ENCODE measurements at places on chromosomes 5 and 9.

DNA sequence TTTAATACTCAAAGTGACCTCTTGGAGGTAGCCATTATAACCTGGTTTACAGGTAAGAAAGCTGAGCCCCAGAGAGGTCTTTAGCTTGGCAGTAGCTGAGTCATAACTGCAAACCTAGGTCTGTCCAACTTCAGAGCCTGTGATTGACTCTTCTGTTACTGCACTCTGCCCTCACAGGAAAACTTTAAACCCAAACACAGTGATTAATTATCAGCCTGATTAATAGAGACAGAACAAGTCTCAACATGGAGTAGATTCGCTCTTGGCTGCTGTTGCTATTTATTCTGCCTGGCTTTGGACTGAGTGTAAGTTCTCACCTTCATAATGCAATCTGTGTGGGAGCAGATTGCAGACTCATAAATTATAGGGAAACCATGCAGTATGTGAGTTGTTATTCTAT, 27.4 kb upstream of the TXN start:
- no peak for DNase-seq

- DNase-seq = no peak
Observed at GRCh38 chr5:33840927-33841547, 50.8 kb downstream of the ADAMTS12 start.

- DNase-seq = no peak
Observed at GRCh38 chr5:67181648-67182221, 14.9 kb downstream of the CD180 start.

DNA sequence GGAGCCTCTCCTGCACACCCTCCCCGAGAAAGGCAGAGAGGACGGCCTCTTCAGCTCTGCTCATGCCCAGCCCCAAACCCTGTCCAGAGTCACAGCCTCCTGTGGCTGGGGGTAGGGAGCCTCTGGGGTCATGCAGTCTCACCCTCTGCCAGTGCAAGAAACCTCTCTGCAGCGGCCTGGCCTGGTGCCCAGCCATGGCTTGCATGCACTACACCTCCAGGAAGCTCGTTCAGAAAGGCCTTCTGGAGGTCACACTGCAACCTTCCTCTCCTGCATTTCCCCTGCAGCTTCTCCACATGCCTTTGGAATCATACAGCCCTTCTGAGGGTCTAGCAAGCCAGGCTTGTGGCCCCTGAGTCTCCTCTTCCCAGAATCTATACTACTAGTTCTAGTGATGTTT, 17.9 kb downstream of the CSF1R start:
- no peak for DNase-seq

DNA sequence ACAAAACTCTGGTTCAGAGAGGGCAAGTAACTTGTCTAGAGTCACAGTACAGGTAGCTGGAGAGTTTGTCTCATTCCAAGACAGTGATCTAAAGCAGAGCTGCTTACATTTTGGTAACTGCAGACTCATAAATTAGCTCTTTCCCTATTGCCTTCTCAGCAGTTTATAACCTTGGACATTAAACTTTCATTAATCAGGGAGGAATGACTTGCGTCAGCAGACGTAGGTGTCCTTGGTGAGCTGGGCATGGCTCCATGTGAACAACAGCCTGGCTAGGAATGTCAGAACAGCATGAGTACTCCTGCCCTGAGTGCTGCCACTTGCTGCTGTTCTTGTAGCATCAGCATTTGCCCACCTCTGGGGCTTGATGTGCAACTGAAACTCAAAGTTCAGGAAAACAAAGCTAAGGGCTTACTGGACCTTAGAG, 2.2 kb upstream of the ALDOB start:
- no peak for DNase-seq

- DNase-seq = no peak
Observed at GRCh38 chr9:133551446-133551845, 16.9 kb downstream of the ADAMTSL2 start.

- DNase-seq = no peak
Observed at GRCh38 chr9:29640507-29640906, 2067.2 kb upstream of the C9orf72 start.

DNA sequence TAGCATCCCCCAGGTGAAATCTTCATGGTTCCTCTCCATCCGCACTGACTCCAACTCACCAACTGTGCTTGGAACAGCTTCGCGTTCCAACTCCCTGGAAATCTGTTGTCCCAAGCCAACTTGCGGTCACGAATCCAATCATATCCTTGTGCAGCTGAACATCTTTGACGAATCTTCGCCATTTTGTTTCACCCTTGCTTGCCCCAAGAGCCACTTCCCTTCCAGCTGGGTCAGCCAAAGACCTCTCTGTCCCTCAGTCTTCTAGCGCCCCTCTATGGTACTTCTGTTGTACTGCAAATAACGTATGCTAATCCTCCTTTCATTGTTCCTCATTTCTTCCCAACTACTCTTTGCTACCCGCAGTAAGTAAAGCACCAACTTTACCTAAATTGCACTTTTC, 61.0 kb upstream of the TARS1 start:
- DNase-seq = no peak

DNA sequence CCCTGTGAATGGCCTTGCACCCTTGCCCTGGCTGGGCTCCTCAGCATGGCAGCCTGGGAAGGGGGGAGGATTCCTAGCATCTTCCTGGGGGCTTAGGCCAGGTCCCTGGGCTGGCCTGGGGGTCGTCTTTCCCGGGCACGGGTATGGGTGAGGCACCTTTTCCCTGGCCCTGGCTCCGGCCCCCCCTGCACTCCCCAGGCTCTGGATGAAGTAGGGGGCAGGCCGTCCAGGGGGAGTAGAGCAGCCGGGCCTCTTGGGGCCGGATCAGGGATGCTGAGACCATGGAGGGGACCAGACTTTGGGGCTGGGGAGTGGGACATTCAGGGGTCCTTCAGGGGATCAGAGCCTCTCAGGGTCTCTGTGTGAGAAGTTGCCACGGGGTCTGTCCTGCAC, 6.6 kb downstream of the RXRA start:
- DNase-seq = no peak

DNA sequence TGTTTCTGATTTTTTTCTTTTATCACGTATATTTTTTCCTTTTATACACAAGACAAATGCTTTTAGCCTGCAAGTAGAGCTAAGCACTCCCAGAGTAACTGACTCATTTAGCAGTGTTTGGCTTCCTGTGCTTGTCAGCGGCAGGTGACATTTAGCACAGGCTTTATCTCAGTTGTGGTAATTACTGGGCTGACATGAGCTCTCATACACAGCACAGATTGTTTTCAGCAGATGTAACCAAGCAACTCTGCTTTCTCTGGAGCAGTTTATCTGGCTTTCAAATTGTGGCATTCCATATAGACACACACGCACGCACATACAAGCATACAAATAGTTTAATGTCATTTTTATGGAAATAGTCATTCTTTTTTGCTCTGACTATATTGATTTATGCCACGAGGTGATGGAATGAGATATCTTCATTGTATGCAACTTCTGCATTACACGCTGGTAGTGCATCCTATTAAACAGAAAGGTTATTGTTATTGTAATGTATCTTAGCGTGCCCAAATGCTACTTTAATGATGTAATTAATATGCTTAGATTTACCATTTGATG, 379.0 kb upstream of the GRAMD2B start:
- no peak for DNase-seq

GRCh38 chr9:127931092-127931881, 710 bp upstream of the PIP5KL1 start:
- DNase-seq = no peak

GRCh38 chr5:7980881-7981280, 111.9 kb downstream of the MTRR start:
- DNase-seq = no peak

GRCh38 chr9:126702151-126703001, 88.6 kb downstream of the LMX1B start:
- DNase-seq = no peak

DNA sequence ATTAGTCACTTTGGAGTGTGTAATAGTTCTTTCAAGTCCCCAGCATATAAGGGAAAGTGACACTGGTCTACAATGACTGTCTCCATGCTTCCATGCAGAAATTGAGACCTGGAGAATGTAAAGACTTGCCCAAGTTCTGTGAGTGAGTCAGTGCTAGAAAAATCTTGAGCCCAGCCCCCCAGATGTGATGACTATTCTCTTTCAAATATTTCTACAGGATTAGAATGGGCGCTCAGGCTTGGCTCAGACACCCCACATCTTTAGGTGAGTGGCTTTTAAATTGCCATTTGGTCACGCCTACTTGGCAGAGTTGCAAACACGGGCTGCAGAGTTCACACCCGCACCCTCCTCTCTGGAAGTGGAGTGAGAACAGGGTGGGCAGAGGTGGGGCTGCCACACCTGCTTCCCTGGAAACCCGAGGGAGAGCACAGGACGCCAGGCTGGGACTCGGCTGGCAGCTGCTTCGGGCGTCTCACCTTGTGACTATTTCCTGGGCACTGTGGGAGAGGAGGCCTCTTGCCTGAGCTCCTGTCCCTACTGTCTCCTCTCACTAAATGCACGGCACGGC, 37.6 kb downstream of the ROPN1L start:
- DNase-seq = no peak

GRCh38 chr5:170755679-170756456, 27.7 kb upstream of the GABRP start:
- DNase-seq = no peak

- no peak for DNase-seq
Observed at GRCh38 chr9:21555911-21556310, 73.8 kb upstream of the IFNE start.

DNA sequence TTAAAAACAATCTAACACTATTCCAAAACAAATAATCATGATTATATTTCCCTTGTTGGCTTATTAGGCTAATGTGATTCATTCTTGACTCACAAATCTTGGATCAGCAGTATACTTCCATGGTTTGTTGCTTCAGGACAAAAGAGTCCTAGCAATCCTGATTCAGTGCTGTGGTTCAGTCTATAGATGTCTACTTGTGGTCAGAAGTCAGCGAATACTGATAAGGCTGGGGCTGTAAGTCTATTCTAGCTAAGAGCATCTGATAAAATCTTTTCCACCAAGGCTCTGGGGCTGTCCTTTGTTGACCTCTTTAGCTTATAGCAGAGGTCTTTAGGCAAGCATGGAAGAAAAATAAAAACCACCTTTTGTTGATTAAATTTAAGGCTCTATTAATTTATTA, 4.4 kb upstream of the SMIM3 start:
- DNase-seq = no peak

- no peak for DNase-seq
Observed at GRCh38 chr5:159273923-159274322, 10.8 kb downstream of the UBLCP1 start.

- DNase-seq = no peak
Observed at GRCh38 chr9:120040896-120041295, 539.1 kb downstream of the CDK5RAP2 start.

- DNase-seq = no peak
Observed at GRCh38 chr5:113574417-113574816, 60.9 kb downstream of the YTHDC2 start.

- no peak for DNase-seq
Observed at GRCh38 chr9:91776409-91777291, 173.4 kb downstream of the ROR2 start.

GRCh38 chr5:150587016-150587415, 53.4 kb upstream of the SYNPO start:
- DNase-seq = no peak

DNA sequence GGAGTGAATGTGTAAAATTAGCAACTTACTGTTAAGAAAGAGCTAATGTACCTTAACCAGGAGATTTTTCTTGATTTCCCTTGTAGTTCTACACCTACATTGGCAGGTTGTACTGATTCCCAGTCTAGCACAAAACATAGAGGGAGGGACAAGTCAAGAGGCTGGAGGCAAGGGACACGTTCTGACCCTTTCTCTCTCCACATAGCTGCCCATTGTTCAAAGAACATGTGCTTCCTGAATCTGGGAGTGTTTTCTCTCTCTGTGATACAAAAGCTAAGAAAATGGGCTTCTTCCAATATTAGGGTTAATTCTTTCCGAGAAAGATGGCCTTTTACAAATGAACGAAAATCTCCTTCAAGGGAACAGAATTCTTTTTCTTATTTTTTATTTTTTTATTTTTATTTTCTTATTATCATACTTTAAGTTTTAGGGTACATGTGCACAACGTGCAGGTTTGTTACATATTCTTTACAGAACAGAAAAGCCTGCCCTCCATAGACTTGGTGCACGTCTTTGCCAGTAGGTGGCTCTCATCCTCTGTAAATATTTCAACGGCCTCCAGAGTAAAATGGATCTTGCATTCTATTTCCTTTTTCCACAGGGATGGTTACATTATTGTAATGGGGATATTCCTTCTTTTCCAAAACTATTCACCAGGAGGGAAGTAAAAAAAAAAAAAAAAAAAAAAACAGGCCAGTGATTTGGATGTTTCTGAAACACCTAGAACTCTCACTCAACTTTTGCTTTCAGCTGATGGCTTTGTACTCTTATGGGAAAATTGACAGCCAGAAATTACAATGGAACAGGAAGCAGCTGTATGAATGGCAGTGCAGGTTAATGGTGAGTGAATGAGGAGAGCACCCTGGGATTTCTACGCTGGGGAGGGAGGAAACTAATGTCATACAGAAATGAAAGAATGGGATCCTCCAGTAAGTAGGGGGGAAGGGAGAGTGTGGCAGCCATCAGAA, 13.1 kb upstream of the IFNA5 start:
- no peak for DNase-seq

DNA sequence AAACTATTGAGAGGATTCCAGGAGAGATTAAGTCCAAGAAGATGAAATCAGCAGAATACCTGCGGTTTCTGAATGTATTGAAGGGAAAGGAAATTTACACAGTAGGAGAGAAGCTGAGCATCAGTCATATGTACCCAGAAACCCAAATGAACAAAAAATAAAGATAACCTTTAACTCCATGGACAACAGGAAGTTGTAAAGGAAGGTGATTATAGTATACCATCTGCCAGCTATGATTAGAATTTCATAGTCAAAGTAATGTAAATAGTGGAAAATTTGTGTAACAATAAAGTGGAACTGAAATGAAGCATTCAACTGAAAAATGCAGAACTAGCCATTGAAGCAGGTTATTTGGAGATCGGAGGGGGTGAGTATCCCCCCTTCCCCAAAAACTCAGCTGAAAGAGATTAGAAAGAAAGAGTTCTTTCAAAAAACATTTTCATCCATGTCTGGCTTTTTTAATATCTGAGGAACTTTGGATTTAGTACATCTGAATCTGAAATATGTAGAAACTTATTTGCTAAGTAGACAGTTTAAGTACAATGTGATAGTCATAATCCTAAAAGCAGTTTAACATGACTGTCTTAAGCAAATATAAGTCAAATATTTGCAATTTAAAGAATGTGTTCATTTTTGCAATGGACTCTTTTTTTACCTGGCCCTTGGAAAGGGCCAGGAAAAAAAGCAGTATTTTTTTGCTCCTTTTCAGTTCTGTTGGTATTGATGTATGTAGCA, 58.4 kb downstream of the APC start:
- DNase-seq = no peak

Data from SK-N-MC (cell line).